CD4-positive, alpha-beta T cell treated with Interleukin-4 for 4 hours (primary cell): ENCODE measurements at places on chromosomes 2 and 18.
A peak's percentile ranks its signal among the peaks of the same experiment; 100 is the strongest.

DNA sequence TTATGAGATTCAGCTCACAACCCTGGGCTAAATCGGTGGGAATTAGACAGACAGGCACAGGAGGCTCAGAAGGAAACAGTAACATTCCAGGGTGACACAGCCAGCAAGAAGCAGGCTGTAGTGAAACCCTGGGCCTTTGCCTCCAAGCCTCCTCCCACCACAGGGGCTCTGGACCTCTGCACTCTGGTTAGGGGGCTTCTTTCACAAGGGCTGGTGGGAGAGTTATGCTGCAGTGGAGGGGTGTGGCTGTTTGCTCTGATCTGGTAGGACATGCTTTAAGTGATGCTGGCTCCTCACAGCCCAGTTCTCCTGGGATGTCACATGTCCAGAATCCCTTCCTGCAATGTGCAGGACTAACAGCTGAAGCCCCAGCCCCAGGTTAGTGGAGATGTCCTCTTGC lies 109.9 kb downstream of the TGFA start:
- DNase-seq, result no peak

DNA sequence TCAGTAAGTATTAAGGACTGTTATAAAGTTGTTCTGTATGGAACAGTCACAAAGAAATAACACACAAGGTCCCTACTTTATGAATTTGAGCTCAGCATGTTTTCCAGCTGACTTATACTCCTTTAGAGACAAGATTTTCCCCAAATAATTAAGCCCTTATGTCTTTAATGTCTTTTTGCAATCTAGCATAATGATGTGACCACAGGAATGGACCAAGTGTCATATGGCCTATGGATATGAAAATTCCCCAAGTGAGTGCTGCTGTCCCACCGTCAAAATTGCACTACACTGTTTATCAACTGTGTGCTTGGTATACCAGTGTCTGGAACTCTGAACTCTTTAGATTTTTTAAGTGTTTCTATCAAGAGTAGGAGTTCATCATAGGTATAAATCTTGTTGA lies 369.6 kb downstream of the PID1 start:
- no peak for DNase-seq

DNA sequence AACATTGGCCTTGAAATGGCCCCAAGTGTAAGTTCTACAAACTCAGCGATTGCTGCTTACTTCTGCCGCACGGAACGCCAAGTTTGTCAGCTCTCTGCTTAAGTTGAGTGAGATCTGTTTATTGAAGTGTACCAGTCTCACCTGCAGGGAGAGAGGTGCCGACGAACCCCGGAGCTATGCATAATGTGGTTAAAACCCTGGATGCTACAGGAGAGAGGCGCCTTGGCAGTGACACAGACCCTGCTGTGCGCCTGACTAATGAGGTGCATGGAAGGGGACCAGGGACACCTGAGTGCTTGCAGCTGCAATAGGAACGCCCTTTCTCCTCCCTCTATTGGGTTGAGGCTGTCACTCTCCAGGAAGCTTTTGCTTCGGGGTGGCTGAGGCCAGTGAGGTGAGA lies 979 bp downstream of the SLC9A2 start:
- no peak for DNase-seq

DNA sequence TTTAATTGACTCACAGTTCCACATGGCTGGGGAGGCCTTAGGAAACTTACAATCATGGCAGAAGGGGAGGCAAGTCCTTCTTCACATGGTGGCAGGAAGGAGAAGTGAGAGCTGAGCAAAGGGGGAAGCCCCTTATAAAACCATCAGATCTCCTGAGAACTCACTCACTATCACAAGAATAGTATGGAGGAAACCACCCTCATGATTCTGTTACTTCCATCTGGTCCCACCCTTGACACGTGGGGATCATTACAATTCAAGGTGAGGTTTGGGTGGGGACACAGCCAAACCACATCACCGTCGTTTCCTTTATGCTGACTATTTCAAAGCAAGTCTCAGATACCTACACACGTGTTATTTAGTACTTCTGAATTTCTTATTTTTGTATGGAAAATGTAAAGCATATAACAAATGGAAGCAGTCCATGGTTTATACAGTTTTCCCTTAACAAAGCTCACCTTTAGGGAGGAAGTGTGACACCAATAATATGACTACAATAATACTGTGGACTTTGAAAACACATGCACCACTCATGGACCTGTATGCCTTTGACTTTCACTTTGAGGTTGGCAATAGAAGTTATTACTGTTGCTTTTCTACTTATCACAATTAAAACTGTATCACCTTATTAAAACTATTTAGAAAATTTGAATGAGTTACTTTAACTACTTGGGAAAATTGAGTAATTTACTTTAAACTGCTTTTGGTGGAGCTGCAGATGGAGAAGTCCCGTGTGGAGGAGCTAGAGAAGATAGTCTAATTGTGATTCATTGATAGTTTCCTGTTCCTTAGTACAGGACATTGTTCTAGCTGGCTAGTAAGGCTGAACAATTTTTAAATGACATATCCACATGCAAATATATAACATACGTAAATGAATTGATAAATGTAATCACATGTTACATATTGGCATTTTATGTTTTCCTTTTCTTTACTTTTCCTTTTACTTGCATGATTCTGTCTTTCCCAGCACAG lies 37.3 kb downstream of the MTCL1 start:
- DNase-seq, result peak; percentile 22

- DNase-seq, result no peak
Observed at GRCh38 chr2:204840504-204840903, 295.2 kb downstream of the PARD3B start.
